BJ (cell line): ENCODE measurements at places on chromosomes 5 and 9.

DNA sequence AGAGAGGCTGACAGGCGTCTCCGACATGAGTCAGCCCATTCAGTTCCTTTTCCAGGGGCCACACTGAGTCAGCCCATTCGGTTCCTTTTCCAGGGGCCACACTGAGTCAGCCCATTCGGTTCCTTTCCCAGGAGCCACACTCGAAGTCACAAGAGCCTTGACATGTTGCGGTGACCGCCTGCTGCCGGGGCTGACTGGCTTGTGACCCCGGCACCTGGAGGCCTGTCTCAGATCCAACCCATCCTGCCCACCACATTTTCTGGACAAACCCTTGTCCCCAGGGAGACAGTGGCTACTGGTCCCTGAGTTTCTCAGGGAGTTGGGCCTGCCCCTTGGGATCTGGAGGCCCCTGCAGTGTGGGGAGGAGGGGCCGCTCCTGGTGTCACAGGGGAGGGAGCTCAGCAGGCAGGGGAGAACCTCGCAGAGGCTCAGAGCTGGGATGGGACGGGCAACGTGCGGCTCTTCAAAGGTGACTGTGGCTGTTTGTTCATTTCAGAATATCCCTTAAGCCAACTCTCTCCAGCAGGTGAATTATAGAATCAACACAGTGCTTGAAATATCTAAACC, 40.5 kb upstream of the LPCAT1 start:
- DNase-seq = no peak

GRCh38 chr5:82205005-82205404, 73.1 kb downstream of the RPS23 start:
- DNase-seq = no peak

DNA sequence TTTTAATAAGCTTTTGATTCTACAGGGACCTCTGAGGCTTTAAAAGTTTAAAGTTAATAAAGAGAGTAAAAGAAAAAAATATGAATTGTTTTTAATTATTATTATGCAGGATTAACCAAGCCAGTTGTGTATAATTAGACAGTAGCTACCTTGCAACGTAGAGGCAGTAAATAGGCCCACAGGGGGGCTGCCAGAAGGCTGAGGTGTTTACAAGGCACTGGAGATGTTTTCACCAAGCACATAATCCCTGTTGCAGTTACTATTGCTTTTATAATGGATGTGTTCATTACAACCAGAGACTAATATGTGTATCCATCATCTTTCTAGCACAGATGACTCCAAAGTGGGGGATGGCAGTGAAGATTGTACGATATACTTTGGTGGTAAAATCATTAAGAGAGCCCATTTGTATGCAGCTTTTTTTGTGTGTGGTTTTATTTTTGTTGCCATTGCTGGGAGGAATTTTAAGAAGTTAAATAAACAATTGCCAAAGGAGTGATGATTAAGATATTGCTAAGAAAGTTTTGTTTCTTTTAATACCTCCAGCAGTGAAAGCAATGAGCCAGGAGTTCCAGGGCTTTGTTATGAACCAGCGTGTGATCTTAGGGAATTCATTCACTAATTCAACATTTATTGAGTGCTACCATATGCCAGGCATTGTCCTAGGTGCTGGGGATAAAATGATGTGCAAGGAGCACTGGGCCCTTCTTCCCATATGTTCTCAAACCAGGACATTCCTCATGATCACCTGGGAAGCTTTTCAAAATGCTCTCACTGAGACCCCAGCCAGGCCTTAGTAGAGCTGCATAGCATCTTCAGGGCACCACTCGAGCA, 138.7 kb upstream of the EFNA5 start:
- no peak for DNase-seq

GRCh38 chr5:14864181-14864812, 7.3 kb downstream of the ANKH start:
- no peak for DNase-seq

- DNase-seq = no peak
Observed at GRCh38 chr5:56321236-56321881, 88.2 kb upstream of the ANKRD55 start.

- no peak for DNase-seq
Observed at GRCh38 chr5:118967059-118967508, 21.3 kb downstream of the DTWD2 start.

- no peak for DNase-seq
Observed at GRCh38 chr9:82588301-82589180, 474.4 kb downstream of the RASEF start.

DNA sequence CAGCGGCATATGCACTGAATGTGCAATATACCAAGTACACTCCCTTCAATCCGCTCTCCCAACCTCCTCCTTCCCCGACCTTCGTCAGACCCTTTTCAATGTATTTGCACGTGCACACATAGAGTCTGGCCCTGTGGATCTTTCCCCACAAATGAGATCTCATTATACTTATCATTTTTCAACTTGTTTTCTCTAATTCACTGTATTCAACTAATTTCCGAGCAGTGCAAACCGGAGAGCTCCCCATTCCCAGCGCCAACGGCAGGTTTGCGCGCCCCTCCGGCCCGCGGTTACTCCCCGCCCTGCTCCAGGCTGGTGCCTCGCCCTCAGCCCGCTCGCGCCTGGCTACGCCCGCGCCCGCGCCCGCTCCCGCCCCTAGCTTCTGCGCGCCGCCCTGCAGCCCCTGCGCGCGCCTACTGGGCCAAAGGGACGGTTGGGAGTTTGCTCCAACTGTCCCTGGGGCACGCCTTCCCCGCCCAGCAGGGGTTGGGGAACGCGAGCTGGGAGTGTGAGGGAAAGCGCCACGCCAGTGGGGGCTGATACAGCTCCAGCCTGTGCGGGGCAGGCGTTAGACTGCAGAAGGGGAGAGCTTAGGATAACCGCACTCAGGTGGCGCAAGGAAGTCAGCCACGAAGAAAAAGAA, 3.3 kb upstream of the CDC20B start:
- no peak for DNase-seq

GRCh38 chr5:56529666-56530430, 285.5 kb upstream of the MAP3K1 start:
- DNase-seq = no peak

DNA sequence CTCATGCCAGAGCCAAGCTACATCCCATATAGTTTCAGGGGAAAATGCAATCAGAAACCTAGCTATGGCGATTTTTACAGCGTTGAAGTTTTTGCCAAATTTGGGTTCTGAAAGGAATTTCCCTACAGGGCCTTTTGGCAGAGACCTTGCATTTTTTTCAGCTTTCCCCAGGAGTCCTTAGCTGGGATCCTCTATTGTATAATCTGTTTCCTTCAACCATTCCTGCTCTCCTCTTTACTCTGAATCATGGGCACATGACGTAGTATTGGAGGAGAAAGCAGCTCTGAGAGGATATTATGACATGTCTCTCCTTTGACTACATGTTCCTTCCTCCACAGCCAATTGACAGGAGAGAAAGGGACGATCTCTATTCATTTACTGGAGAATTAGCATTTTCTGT, 118.5 kb upstream of the ERCC6L2 start:
- no peak for DNase-seq

GRCh38 chr9:104416470-104416869, 87.6 kb upstream of the OR13F1 start:
- no peak for DNase-seq

GRCh38 chr5:111756581-111757354, at the start of gene NREP:
Gene NREP, minus strand, starts transcription at chr5:111757194. Its CDS starts 1,422 bp downstream, at chr5:111755772.
- DNase-seq = no peak

- no peak for DNase-seq
Observed at GRCh38 chr9:130866474-130866965, 30.1 kb downstream of the QRFP start.

- DNase-seq = peak; percentile 59
Observed at GRCh38 chr9:89116064-89116804, 62.4 kb downstream of the SHC3 start.

DNA sequence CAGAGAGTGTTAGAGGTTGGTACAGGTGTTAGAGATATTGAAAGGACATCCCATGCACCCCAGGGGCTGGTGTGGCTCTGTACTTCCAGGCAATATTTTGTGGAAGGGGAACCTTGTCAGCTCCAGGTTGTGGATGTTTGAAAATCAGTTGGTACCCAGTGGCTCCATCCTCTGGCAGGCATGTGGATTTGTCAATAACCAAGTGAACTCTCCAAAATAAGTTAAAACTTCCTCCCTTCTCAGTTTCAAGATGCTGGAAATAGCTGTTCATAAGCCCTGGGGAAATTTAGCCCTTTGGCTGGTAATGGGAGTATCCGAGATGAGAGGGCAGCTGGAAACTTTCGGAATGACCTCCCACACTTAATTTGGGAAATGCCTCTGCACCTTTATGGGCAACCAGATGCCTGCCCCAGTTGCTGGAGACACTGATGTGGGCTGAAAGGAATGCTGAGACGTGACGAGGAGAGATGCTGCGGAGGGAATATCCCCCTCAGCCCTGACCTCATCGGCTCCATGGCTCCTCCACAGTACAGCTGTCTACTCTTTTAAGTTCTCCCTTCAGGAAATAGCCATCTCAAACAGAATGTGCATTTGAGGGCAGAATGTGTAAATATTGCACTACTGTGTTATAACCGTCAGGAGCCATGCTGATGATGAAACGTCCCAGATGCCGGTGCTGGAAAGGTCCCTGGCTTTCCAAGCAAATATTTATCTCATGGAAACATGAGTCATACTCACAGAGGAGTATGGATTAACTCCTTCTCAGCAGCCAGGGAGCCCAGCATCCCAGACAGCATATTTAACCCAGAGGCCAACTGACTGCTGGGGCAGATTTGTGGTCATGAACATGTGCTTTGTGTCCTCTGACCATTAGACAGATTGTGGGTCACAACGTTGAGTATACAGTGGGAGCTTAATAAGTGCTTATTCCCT, 29.5 kb downstream of the TGFBI start:
- DNase-seq = peak; percentile 100

GRCh38 chr5:34959323-34959722, 30.0 kb downstream of the DNAJC21 start:
- no peak for DNase-seq
